ENCODE measurements at places on chromosomes 4 and X.

GRCh38 chrX:138026211-138026610 lies 460.3 kb downstream of the ZIC3 start:
- DNase-seq = no peak

- DNase-seq = no peak
Observed at GRCh38 chr4:187504974-187505797, 490.4 kb upstream of the ZFP42 start.

DNA sequence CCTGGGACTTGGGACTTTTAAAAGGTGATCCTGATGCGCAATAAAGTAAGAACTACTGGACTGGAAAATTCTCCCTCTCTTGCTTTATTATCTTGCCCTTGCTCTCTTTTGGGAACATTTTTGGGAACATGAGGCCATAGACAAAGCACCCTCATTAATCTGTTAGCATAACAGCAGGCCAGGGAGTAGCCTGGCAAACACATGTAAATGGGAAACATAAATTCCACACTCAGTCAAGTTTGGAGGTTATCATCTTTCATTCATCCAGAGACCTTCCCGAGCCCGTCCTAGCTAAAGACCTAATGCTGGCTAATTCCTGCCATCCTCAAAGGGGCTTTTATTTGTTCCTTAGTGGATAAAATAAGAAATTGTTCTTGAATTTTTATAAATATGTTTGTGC lies 162.8 kb upstream of the ARX start:
- no peak for DNase-seq

GRCh38 chr4:25075851-25076250 lies 45.1 kb upstream of the LGI2 start:
- DNase-seq = no peak

DNA sequence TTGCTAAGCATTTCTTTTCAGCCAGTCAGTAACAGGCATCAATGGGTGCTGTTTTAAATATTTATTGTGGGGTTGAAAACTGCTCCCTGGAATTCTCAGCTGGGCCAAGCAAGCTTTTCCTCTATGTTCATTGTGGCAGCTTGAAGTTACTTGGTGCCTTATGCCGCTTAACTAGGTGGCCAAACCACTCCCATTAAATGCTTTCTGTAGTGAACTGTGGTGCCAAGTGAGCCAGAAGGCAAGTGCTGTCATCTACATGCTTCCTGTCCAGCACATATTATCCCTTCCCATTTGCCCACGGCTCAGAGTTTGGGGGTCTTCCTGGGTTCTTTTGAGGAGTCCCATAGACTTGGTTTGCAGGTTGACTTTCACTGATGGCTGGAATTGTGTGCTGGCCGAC lies 64.8 kb downstream of the TAB3 start:
- DNase-seq = no peak

DNA sequence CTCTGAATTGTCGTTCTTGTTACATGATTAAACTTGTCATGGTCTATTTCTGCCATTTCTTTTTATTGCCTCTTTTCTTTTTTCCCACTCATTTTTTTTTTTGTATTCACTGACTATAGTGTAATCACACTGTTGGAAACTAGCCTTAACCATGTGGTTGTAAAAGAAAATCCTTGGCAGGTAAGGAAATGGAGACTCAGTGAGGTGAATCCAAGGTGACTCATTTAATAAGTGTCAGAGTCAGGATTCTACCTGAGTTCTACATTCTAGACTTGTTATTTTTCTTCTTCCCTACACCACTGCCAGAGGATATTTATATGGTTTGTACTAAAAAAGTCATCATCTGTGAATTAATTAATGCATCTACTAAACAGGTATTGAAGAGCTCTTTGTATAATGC lies 152.2 kb downstream of the CBLL2 start:
- no peak for DNase-seq

DNA sequence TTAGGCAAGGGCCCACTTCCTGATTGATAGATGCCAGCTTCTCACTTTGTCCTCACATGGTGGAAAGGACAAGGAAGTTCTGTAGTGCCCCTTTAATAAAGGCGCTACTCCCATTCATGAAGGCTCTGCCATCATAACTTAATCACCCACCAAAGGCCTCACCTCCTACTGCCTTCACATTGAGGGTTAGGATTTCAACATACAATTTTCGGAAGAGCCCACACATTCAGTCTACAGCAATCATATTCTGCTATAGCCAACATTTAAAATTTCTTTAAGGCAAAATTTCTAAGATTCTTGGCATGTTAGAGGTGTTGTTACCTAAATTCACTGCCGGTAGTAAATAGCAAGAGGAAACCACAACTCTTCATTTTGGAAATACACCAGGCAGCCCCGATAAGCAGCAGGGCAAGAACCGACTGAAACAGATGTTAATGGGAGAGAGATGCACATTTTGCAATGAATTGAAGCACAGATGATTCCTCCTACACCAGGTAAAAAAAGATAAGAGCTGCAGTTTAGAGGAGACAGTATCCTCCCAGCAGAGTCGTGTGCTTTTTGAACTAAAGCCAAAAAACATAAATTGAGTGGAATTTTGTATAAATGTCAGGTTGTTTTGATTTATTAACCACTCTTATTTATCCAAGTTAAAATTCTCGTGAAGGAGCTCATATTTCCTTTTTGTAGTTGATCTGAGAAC lies 594.9 kb downstream of the KCTD8 start:
- DNase-seq = no peak

GRCh38 chr4:185847352-185848097 lies 35.5 kb upstream of the SORBS2 start:
- peak; percentile 78 for DNase-seq

All from fibroblast of pulmonary artery (primary cell).